ENCODE measurements at places on chromosomes 7 and 10. TPM values are rescaled to one million over a fixed set of nuclear protein-coding genes. Genes with fewer than 3 reads are reported as not detected.
A peak's percentile ranks its signal among the peaks of the same experiment; 100 is the strongest.

DNA sequence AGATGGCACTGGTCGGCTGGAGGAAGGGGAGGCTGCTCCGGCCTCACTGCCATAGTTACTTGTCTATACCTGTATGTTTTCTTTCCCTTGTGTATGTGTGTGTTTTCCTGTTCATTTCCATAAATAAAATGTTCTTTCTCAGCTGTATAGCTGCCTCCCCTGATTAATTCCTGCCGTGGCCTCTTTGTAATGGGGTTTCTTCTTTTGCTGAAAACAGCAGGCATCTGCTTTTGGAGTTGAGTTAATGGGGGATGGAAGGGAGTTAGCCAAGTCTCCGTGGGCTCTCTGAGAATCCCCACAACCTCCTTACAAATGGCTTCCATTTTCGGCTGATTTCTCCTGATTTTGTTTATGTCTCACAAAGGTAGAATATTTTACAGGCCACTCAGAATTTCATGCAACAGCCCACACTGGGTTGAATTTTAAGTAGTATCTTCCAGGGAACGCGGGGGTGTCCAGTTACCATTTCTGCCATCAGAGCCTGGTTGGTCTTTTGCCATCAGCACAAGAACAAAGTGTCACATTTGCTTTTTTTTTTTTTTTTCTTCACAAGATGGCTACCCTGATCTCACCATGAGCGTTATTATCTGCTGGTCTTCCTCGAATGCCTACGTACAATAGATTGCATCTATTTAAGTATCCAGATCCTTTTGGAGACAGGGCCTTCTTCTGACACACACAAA, 88.1 kb upstream of the NRP1 start:
- no peak for DNase-seq

Gene SFRP5
- 1.7 TPM for total RNA-seq

- no peak for DNase-seq
Observed at GRCh38 chr7:105690325-105690945, 109.1 kb upstream of the EFCAB10 start.

Gene ATOH7
- not detected for total RNA-seq

GRCh38 chr7:129740574-129741410, 129.3 kb downstream of the NRF1 start:
- no peak for DNase-seq

GRCh38 chr7:6556196-6556595, 4.9 kb upstream of the GRID2IP start:
- DNase-seq = no peak

- DNase-seq = no peak
Observed at GRCh38 chr10:124153023-124153826, 59.8 kb upstream of the CHST15 start.

DNA sequence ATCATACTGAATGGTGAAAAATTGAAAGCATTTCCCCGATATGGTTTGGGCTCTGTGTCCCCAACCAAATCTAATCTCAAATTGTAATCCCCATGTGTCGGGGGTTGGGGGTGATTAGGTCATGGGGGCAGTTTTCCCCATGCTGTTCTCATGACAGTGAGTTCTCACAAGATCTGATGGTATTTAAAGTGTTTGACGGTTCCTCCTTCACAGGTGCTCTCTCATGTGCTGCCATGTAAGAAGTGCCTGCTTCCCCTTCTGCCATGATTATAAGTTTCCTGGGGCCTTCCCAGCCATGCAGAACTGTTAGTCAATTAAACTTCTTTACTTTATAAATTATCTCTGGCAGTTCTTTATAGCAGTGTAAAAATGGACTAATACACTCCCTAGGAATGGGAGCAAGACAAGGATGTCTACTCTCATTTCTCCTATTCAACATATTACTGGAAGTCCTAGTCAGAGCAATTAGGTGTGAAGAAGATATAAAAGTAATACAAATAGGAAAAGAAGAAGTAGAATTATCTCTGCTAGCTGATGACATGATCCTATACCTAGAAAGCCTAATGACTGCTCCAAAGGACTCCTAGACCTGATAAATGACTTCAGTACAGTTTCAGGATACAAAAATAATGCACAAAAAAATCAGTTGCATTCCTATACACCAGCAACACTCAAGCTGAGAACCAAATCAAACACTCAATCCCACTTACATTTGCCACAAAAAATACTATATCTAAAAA, 260.6 kb downstream of the RNLS start:
- DNase-seq = no peak

Gene PIP
- not detected for total RNA-seq

GRCh38 chr7:28381466-28381865, 30.9 kb upstream of the CREB5 start:
- no peak for DNase-seq

GRCh38 chr7:90455163-90456030, 14.0 kb upstream of the PTTG1IP2 start:
- peak; percentile 61 for DNase-seq

DNA sequence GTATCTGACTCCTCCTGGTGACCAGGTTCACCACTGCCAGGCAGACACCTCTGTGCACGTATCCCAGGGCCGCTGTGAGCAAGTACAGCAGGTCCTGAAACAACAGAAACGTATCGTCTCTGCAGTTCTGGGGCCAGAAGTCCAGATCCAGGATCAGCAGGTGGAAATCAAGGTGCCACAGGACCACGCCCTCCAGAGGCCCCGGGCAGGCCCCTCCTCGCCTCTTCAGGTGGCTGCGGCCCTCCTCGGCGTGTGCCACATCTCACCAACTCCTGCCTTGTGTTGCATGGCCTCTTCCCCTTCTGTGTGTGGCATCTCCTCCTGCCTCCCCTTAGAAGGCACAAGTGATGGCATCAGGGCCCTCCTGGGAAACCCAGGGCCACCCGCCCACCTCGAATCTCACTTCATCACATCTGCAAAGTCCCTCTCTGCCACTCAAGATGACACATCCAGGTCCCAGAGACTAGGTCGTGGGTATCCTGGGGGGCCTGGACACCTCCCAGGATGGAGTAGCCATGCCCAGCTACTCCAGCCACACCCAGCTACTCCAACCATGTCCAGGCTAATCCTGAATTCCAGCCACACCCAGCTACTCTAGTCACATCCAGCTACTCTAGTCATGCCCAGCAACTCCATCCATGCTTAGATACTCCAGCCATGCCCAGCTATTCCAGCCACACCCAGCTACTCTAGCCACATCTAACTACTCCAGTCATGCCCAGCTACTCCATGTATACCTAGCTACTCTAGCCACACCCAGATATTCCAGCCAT, 52.6 kb upstream of the DNAAF5 start:
- no peak for DNase-seq

DNA sequence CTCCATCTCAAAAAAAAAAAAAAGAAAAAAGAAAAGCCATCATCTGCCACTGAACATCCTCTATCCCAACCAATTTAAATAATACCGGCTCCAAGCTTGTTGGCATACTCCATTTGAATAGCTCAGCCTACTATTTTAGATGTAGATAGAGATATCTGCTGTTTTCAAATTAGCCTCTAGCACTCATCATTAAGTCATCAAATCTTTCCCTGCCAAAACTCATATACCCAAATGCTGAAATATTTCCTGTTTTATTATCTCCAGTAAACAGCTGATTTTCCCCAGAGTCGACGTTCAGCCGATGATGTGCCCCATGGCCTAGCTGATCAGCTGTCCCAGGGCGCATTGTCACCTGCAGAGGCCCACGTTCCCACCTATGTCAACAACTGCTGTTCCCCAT, 34.5 kb upstream of the FRMD4A start:
- no peak for DNase-seq

Gene COL28A1
- 9.0 TPM for total RNA-seq

Gene PTN
- 20.8 TPM for total RNA-seq

DNA sequence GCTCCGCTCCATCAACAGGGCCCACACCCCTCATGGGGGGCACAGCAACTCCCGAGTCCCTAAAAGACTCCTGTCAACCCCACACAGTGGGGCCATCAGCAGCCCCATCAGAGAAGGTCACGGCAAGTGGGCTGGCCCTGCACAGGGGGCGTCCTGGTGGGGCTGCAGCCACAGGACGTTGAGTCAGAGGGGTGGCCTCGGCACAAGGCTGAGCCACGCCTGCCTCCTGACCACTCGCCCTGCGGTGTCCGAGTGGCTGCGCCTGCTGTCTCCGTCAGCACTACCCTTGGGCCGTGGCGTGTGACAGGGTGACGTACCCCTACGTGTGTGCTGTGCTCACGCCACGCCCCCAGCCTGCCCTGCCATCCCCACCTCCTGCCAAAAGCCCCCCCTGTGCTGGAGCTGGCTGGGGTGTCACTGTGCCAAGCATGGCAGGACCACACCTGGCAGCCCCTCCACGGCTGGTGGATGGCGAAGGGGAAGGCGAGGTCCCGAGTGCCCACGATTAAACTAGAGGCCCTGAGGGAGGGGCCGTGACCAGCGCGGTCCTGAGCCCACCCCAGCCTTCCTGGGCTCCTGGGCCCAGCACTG, 26.0 kb upstream of the NKX6-2 start:
- no peak for DNase-seq

Gene NHLRC2
- 22.7 TPM for total RNA-seq

Gene EVX1
- not detected for total RNA-seq

DNA sequence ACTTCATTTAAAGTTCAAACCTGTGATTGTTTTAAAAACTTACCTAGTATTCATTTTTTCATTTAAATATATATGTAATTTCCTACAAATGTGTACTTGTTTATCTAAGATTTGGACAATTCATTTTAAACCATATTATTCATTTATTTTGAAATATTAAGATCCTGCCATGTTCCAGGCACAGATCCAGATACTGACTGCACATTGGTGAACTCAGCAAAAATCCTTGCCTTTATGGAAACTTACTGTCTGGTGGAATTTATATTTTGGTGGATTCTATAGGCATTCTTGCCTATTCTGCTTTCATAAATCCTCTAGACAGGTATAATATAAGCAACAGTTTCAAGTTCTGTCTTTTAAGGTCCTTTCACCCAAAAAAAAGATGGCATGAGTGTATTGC, 48.3 kb upstream of the RPA3 start:
- no peak for DNase-seq

GRCh38 chr10:13741438-13741837, 154.7 kb downstream of the PRPF18 start:
- DNase-seq = no peak

Gene PON1
- total RNA-seq = 0.10 TPM

Gene CYP3A7
- 0.39 TPM for total RNA-seq

Gene PRTFDC1
- 11.7 TPM for total RNA-seq

Gene LHFPL3
- 0.39 TPM for total RNA-seq
